ENCODE measurements at places on chromosomes 2 and 18.

DNA sequence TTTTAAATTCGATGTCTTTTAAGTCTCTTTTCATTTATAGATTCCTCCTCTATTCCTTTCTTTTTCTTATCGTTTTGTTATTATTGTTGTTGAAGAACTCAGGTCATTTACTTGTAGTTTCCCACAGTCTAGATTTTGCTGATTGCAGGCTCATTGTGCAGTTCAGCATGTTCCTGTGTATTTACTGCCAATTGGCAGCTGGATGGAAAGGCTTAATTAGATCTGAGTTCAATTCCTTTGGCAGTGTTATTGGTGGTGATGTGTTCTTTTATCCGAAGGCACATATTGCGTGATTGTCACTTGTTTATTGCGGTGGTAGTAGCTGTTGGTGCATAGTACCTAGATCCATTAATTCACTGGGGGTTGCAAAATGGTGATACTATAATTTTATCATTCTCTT, 180.7 kb downstream of the BABAM2 start:
- DNase-seq, result no peak

- DNase-seq, result no peak
These were observed 13.6 kb downstream of the HOXD3 start for GRCh38 chr2:176170602-176171305.

DNA sequence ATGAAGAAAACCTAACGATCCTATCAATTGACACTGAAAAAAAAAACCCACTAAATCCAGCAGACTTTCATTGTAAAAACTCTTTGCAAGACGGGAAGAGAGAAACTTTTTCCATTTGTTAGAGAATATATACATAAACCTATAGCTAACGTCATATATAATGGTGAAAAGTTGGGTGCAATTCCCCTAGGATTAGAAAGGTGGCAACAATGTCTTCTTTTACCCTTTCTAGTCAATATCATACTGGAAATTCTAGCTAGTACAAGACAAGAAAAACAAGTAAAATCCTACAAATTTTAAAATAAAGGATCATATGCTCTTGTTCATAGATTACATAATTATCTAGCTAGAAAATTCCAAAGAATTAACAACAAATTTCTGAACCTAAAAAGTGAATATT, 1596.5 kb upstream of the LRRTM1 start:
- no peak for DNase-seq

GRCh38 chr2:213010106-213010779, 141.2 kb downstream of the IKZF2 start:
- no peak for DNase-seq

DNA sequence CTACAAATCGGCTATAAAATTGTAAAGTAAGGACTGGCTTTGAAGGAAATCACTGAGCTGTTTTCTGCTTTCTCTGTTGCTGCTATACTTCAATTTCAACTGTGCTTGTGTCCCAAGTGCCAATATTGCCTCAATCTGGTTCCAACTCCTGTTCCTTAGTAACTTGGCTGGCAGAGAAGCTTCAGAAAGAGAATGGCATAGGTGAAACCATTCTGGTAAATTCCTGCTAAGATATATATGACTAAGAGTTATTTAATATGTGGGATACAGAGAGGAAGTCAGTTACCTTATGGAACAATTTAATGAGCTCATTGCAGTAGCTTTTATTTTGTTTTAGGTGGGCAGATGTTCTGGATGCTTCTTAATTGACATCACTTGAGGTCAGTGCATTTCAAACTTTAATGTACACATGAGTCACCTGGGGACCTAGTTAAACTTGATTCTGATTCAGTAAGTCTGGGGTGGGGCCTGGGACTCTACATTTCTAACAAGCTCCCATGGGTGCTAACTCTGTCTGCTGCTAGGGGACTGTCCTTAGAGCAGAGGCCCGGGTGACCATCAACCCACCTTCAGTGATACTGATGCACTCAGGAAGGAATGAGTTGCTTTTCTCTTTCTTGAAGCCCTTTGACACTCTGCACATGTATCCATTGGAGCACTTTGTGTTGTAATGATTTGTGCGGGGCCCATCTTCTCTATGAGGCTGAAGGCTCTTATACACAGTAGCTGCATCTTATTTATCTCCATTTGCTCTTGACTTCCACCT, 47.6 kb downstream of the LIPG start:
- no peak for DNase-seq

DNA sequence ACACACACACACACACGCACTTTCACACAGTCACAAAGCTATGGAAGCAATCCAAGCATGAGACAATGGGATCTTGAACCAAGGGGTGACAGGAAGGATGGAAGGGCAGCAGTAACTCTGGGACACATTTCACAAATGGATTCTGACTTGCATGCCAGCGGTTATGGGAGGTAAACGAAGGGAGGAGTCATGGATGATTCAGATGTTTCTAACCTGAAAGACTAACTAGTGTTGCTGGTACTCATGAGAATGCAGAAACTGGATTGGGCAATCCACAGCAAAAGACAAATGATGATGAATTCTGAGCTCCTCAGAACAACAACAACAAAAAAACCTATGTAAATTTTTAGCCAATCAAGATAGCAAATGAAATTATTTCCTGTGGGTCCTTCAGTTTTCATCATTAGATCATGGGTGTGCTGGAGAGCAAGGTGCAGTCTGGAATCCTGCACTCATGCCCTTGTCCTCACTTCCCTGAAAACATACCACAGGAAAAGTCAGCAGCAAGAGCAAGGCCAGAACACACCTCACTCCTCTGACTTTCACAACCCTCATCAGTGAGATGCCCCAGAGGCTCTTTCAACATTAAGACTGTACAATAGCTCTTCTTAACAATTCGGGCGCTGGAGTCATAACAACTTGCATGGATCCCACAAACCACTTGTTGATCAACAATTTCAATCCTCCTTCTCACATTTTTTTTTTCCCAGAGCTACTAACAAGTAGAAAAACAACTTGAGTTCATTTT, 32.6 kb downstream of the ABCA12 start:
- no peak for DNase-seq

GRCh38 chr18:54948350-54948837, 10.9 kb downstream of the CCDC68 start:
- DNase-seq, result no peak

Data from hematopoietic multipotent progenitor cell treated with erythropoietin and hydrocortisone succinate and interleukin-3 and kit ligand, for 15 days (in vitro differentiated cells).